ENCODE measurements at places on chromosomes 12 and 14.
A peak's percentile ranks its signal among the peaks of the same experiment; 100 is the strongest.

DNA sequence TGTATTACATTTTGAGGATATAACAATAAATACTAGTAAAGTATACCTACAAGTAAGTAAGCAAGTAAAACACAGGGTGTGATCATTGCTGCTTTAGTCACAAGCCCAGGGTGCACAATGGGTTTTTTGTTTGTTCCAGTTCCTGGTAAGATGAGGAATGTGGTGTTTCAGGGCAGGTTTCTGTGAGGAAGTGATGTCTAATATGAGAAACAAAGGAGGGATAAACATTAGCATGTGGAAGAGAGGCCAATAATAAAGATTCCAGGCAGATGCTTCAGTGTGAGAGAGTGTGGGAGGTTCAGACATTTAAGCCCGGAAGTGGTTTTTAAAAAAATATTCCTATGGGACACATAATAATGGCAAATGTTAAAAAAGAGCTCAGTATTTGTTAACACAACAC lies 808.1 kb upstream of the USP15 start:
- DNase-seq, result no peak

- no peak for DNase-seq
These were observed 47.6 kb upstream of the PNMA1 start for GRCh38 chr14:73761618-73762355.

- DNase-seq, result no peak
These were observed 66.9 kb upstream of the CNOT2 start for GRCh38 chr12:70176290-70176689.

DNA sequence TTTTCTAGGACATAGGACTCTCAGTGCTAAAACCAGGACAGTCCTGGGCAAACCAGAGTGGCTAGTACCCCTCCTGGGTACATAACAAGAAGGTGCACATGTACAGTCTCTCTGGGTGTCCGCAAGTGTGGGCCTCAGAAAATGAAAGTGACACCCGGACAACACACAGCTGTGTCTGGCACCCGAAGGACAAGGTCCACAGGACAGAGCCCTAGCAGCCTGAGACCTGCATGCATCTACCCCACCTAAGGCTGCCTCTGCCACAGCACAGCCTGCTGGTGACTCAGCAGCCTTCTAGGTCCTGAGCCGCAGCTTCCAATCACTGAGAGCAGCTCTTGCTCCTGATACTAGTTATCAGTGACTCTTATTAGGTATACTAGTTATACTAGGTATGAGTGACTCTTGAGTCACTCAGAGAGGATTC lies 784.1 kb upstream of the TBX3 start:
- DNase-seq, result no peak

- DNase-seq, result no peak
These were observed 130.6 kb downstream of the MON2 start for GRCh38 chr12:62597253-62597652.

- no peak for DNase-seq
These were observed 153.0 kb upstream of the DIO3 start for GRCh38 chr14:101408077-101408831.

GRCh38 chr14:50957296-50957695 lies 13.0 kb upstream of the PYGL start:
- no peak for DNase-seq

DNA sequence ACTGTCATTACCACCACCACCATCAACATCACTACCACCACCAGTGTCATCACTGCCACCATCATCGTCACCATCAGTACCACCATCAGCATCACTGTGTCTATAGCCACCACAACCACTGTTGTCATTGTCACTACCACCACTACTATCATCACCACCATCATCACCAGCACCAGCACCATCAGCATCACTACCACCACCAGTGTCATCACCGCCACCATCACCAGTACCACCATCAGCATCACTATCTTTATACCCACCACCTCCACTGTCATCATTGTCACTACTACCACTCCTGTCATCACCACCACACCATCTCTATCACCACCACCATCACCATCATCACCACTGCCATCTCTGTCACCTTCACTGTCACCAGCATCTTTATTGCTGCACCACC lies 60.6 kb downstream of the BEGAIN start:
- DNase-seq, result no peak

DNA sequence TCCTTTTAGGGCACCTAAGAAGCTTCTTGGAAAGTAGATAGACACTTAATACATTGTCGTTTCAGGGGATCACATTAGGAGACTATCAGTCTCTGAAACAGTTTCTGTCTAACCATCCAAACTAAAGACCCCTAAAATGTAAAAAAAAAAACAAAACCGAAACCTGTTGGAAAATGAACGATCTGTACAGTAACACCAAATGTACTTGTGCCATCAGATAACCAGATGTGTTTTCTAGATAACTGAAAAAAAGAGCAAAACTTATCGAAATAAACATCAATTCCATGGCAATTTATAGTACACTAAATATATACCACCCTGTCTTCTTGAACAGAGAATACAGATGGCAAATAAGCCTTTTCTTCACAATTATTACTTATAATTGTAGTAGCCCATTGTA lies 2.1 kb downstream of the LDHB start:
- DNase-seq, result no peak

DNA sequence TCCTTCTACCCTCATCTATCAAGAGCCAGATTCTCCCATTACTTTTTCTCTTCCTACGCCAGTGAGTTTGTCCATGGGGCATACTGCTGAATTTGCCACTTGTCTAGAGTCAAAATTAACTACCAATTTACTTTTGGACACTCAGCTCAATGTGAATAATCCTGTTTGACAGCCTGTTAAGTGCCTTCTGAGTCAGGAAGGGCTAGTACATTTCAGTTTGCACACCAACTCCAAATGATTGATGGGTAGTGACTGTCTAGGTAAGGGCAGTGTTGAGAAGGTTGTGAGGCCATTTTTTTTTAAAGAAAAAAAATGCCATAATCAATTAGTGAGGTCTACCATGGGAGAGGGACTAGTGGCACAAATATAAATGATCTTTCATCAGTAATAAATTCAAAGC lies 21.8 kb upstream of the TRIM9 start:
- no peak for DNase-seq

- DNase-seq, result no peak
These were observed 127.2 kb upstream of the GSC start for GRCh38 chr14:94897082-94897481.

DNA sequence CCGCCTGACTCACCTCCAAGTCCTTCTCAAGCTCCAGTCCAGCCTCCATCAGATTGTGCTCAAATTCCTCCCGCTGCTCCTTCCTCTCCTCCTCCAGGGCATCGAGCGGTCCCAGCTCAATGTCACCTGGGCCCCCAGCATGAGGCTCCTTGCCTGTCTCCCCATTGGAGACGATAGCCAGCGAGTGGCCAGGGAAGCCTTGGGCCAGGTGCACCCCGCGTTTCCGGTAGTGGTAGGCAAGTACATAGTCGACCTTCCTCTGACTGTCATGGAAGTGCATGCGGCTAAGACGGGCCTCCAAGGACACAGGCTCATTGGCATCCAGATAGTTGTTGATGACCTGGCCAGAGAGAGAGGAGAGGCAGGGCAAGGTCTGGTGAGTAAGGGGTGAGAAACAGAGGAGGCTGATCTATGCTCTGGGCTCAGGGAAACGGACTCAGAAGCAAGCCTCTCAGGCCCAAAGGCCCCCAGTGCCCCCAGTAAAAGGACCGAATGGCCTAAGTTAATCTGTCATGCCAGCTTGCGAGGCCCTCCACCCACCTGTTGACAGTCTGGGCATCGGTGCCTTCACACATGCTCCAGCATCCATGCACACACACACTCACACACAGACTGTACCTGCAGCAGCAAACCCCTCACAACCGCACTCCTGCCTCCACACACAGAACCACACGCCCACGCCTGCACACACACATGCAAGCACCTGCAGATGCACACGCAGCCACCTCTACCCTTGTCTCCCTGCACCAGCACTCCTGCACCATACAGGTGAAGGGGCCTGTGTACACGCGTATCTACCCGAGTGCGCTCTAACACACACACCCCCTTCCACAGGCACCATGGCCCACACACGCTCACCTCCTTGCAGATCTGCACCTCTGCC lies 23.8 kb downstream of the ANO2 start:
- no peak for DNase-seq

GRCh38 chr12:116517431-116518045 lies 41.6 kb upstream of the MAP1LC3B2 start:
- no peak for DNase-seq

- DNase-seq, result no peak
These were observed 21.2 kb downstream of the ZBTB42 start for GRCh38 chr14:104821971-104822608.

GRCh38 chr14:53533384-53533970 lies 380.4 kb upstream of the DDHD1 start:
- no peak for DNase-seq

GRCh38 chr12:130124106-130124505 lies 38.2 kb upstream of the FZD10 start:
- no peak for DNase-seq

- DNase-seq, result no peak
These were observed 157.9 kb upstream of the CRY1 start for GRCh38 chr12:107251288-107251687.

DNA sequence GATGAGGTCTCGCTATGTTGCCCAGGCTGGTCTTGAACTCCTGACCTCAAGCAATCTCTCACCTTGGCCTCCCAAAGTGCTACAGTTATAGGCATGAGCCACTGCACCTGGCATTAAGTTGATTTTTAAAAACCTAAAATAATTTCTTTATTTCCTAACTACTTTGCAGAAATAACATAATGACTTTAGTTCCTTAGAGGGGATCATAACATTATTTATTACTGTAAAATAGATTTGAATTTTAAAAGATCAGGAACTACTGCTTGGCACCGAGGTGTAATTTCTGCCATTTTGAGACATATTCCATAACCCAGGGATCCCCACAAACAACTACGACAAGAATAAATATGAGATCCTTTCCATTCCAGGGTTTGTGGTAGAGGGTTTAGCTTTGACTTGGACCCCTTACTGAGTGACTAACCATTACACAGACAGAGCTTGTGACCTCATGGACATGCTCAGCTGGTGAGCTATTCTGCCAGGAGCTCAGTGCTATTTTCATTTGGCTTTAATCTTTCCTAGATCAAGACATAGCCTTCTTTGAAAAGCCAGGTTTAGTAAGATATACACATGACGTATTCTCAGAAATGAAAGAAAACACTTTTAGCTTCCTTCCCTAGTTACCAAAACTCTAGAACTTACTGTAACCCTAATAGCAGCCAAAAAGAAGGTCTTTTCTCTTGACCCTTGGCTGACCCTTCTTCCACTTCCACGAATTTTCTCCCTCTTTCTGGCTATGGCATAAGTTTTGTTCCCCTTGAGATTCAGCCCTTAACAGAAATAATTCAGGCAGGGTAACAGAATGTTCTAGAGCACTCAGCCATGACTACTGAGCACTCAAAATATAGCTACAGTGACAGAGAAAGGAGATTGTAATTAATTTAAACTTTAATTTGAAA lies 75.1 kb upstream of the NUDT4 start:
- no peak for DNase-seq

DNA sequence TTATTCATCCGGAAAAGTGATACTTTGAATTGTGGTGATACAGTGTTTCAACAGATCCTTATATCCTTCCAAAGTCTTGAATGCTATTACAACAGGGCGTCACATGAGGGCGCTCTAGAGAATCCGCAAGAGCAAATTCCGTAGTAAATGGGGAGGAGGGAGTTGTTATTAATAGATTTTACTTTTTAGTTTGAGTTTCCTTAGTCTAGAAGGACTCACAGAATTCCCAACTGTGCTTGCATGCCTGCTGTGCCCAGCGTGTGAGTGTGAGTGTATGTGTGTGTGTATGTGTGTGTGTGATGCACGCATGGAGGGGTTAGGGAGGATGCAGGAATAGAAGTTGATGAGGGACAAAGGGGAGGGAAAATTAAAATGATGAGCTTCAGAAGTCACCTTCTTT lies 375.3 kb downstream of the C12orf75 start:
- DNase-seq, result no peak

GRCh38 chr12:40663781-40664180 lies 28.5 kb upstream of the CNTN1 start:
- DNase-seq, result no peak

- DNase-seq, result no peak
These were observed 60.3 kb downstream of the KLRG1 start for GRCh38 chr12:9049520-9050133.

- no peak for DNase-seq
These were observed 8.0 kb downstream of the CLMN start for GRCh38 chr14:95311752-95312151.

- no peak for DNase-seq
These were observed 40.9 kb upstream of the FRMD6 start for GRCh38 chr14:51610771-51611170.

- no peak for DNase-seq
These were observed 709.4 kb upstream of the MDGA2 start for GRCh38 chr14:48384821-48385220.

GRCh38 chr14:92724516-92725340 lies 23.7 kb downstream of the LGMN start:
- DNase-seq, result no peak

- DNase-seq, result no peak
These were observed 4.5 kb downstream of the USP15 start for GRCh38 chr12:62264706-62265105.

DNA sequence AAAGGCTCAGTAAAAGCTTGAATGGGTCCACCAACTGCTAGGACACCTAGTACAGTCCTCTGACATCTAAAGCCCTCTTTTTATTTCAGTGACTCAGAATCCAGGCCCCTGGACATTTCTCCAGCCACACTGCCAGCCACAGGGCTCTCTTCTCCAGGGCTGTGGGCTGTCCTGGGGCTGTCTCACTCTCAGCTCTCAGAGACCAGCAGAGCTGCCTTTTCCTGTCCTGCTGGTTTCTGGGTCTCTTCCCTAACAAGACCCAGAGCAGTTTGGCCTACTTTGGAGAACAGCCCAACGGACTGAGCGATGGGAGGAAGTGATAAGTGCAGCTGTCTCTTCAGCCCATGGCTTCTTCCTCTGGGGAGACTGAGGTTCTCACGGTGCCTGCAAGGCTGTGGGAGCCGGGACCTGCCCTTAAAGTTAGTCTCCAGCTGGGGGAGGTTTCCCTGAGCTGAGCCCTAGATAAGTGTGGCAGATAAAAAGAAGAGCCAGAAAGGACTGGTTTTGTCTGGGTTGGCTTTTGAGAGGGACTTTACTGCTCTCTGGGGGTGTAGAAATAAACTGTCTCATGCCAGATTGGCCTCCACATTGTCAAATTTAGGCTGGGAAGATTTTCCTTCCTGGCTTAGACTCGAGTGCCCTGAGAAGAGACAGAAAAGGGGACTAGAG lies 979.8 kb downstream of the VRK1 start:
- DNase-seq, result no peak

GRCh38 chr14:100532906-100533655 lies 54.1 kb downstream of the BEGAIN start:
- DNase-seq, result no peak

- no peak for DNase-seq
These were observed 115.8 kb downstream of the DICER1 start for GRCh38 chr14:95041477-95042020.

- DNase-seq, result no peak
These were observed 37.0 kb upstream of the TMEM263 start for GRCh38 chr12:106918746-106919145.

- DNase-seq, result peak; percentile 28
These were observed 18.6 kb downstream of the INTS13 start for GRCh38 chr12:26919216-26919555.

GRCh38 chr12:89098441-89099112 lies 253.7 kb downstream of the DUSP6 start:
- DNase-seq, result no peak

- no peak for DNase-seq
These were observed 61.8 kb upstream of the RTL1 start for GRCh38 chr14:100965296-100965695.

- DNase-seq, result no peak
These were observed 5.7 kb downstream of the RAB35 start for GRCh38 chr12:120110550-120111501.
